ENCODE measurements at places on chromosomes 7 and 10. TPM values are rescaled to one million over a fixed set of nuclear protein-coding genes. Genes with fewer than 3 reads are reported as not detected.

NKX2-3 gene
- not detected for total RNA-seq

JAKMIP3 gene
- not detected for total RNA-seq

LZTS2 gene
- 90.0 TPM for total RNA-seq

LRRC17 gene
- total RNA-seq, result 16.3 TPM

EVX1 gene
- not detected for total RNA-seq

ASB10 gene
- total RNA-seq, result not detected

FAM237B gene
- not detected for total RNA-seq

TIMM23B gene
- 16.7 TPM for total RNA-seq

TFEC gene
- 38.5 TPM for total RNA-seq

MIOS gene
- total RNA-seq, result 24.0 TPM

TUBAL3 gene
- total RNA-seq, result 1.3 TPM

PSD gene
- not detected for total RNA-seq

TBX20 gene
- not detected for total RNA-seq

C10orf71 gene
- total RNA-seq, result not detected
